Skeletal muscle tissue (tissue), 5 donors: ENCODE measurements at places on chromosomes 12 and 14. TPM values are rescaled to one million over a fixed set of nuclear protein-coding genes. Genes with fewer than 3 reads are reported as not detected.

The BICDL1 gene
- 1.0 TPM for total RNA-seq

The PIP4K2C gene
- 5.7 TPM for total RNA-seq

The ADIPOR2 gene
- total RNA-seq, result 35.5 TPM

The DLST gene
- total RNA-seq, result 38.1 TPM

The EIF2B1 gene
- total RNA-seq, result 34.4 TPM

The DPF3 gene
- 1.6 TPM for total RNA-seq
